HepG2 (cell line): ENCODE measurements at places on chromosomes 7 and 10.

GRCh38 chr7:148503900-148504487 is 86.6 kb upstream of the C7orf33 start:
- no peak for DNase-seq

DNA sequence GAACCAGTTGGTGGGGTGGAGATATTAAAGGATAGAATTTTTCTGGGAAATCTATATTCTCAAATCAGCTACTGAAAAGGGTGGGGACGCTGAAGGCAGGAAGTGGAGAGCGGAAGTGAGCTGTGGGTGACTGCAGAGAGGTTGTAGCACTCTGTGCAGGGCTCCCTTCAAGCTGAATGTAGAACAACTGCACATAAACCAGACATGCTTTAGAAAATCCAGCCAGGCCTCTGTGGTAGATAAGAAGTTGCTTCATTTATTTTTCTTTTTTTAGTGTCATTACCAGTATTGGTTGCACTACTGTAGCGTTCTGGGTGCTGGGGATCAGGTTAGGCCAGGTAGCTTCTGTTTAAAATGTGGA is 127.8 kb downstream of the CELF2 start:
- no peak for DNase-seq

GRCh38 chr7:6505685-6506559 is 45.3 kb downstream of the GRID2IP start:
- no peak for DNase-seq

GRCh38 chr10:97854743-97855142 is 5.1 kb downstream of the GOLGA7B start:
- DNase-seq, result no peak

- no peak for DNase-seq
Measured at GRCh38 chr10:129253865-129254179, 213.2 kb upstream of the MGMT start.

DNA sequence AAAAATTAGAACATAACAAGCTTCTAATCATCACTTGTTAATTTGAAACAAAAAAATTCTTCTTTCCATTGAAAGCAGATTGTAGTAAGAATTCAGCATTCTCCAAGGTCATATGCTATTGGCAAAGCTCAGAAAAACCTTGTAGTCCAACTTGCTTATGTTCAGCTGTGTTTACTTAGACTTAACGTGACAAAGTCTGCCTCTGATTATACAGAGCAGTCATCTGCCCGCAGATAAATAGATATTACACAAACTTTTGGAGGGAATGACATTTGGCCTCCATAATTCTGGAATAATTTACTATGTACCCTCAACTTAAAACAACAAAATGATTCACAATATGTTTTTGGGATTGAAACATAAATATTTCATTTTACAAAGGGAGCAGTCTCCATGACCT is 45.8 kb downstream of the MKX start:
- DNase-seq, result no peak

DNA sequence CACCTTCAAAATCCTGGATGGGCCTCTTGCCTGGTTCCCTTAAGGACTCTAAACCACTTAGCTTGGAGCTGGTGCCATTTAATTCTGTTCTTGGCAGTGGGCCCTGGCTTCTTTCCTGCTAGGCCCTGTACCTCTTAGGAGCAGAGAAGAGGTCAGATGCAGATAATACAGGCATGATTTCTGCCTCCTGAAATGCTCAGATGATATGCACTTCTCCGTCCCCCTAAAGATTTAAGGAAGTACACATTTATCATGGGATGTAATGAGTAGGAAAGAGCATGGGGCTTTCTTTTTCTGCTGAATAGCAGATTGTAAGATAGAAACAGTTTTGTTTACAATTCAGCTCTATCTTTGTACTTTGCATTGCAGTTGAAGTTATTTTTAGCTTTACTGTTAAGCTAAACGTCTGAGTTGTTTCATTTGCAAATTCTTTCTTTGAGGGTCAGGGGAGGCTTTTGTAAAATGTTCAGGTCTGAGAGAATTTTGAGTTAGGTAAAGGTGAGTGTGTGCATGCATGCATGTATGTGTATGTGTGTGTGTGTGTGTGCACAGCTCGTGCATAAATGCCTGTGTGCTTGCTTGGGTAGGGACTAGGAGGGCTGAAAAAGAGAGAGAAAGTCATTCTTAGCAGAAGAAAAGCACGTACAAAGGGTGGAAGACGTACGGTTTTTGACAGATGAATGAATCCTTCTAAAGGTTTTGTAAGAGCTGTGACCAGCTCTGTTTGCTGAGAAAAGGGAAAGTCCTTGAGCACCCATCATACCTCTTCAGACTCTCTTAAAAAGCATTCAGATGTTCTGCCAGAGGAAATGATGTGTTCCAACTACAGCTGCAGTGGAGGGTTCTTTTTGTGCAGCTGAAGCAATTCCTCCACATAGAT is 364.2 kb downstream of the AUTS2 start:
- DNase-seq, result no peak

- no peak for DNase-seq
Measured at GRCh38 chr7:88165697-88166096, 54.1 kb downstream of the SRI start.

- DNase-seq, result no peak
Measured at GRCh38 chr7:1537535-1538412, 7.3 kb downstream of the MAFK start.

- no peak for DNase-seq
Measured at GRCh38 chr7:146008293-146008692, 108.3 kb upstream of the CNTNAP2 start.

GRCh38 chr10:113385021-113385999 is 167.5 kb upstream of the HABP2 start:
- DNase-seq, result peak; percentile 71

DNA sequence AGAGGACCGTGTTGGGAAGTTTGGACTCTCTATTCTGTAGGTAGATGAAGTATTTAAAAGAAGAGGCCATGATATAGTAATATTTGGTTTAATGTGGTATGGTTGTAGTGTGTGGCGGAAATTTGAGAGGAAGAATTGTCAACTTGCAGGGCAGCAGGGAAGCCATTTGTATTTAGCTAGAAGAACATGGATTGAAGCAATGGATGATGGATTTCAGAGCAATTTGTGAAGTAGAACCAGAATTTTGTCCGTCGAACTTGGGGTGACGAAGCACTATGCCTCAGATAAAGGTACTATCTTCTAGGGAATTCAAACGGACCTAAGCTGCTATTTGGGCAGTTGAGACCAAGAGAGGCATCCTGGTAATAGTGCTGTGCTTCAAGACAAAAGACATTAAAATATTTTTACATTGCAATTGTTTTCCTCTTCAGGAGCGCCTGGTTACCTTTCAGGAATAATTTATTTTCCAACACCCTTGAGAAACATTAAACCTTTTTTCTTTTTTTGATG is 615 bp upstream of the WBP1L start:
- DNase-seq, result no peak

GRCh38 chr10:110395350-110396283 is 90.9 kb upstream of the SMNDC1 start:
- peak; percentile 64 for DNase-seq

DNA sequence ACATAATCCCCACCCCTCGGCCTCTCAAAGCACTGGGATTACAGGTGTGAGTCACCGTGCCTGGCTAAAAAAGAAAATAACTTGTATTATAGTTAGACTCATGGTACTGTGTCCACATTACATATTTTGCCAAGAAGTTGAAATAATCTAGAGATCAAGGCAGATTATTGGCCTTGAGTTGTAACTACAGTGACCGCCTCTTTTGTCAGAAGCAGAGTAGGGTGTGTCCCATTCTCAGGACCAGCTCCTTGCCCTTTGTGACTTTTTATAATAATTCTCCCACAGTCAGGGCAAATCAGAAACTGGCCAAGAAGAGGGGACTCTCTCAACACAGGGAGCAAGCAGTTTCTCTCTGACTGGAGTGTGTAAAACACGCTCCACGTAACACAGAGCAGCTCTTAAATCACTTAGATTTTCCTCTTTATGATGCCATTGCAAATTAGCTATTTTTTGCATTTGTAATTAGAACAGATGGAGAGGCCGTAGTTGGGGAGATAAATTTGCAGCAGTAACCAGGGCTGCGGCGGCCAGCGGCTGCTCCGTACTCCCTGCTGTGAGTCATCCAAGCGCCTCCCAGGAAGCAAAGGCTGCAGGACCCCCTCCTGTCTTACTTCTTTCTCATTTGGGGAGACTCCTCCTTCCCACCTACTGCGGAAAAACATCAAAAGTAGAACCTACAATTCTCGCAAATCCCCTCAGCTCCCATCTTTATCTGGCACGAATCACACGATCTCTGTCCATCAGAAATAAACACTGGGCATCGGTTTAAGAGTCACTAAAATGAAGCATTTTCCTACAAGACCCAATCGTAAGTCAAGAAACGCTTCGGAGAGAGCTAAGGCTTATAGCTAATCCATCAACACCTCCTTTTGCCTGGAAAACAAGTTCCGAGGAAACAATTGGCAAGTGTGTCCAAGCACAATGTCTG is 32.1 kb upstream of the MSRB2 start:
- DNase-seq, result no peak

DNA sequence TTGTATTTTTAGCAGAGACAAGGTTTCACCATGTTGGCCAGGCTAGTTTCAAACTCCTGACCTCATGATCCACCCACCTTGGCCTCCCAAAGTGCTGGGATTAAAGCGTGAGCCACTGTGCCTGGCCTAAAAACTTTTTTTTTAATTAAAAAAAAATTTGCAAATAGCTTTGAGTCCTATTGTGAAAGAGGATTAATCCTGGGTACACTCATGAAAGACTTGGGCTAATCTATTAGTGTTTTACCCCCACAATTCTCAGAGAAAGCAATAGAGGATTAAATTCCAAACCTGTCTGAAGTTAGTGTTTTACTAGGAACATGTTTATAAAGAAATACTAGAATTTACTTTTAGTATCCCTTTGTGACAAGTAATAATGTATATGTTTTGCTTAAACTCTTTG is 76.9 kb upstream of the ITGB1 start:
- no peak for DNase-seq

DNA sequence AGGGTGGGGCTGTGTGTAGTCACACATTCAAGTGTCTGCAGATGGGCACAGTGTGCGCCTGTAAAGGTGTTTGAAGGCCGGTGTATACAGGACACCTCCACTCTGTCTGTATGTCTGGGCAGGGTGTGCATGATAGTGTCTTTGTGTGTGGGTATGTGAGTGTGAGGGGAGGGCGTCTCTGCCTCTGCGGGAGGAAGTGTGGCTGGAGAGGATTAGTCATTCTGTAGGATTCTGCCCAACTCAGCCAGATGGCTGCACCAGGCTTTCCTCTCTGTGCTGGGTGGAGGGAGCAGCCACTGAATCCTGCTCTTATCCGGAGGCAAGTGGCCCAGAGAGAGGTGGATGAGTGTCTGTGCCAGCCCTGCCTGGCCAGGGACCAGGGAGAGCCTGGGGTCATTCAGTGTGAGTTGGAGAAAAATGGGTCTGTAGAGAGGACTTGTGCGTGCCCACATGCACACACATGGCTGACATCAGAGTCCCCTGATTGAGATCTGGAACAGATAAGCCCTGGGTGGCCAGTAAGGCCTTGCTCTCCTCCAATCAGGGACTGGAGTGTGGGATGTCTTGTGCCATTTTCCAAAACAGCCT is 1.7 kb downstream of the SFXN3 start:
- DNase-seq, result peak; percentile 44

DNA sequence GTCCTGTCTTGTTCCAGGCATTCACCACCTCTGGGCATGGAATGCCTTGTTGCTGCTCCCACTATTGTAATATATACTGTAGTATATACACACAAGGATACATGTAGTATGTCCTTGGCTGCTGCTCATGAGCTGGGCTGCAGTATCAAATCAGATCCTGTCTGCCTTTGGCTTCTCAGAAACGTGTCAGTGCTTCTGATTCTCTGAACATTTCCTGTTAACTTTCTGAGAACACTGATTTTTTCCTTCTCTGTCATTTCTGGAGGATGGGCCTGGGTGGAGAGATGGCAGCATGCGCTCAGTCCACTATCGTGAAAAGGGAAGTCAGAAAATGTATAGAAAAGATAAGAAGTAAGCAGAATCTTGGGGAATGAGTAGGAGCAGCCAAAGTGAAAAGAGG is 12.2 kb downstream of the SFTPA2 start:
- DNase-seq, result no peak

GRCh38 chr10:29486433-29486832 is 148.3 kb downstream of the SVIL start:
- DNase-seq, result no peak

GRCh38 chr7:1065585-1066241 is 21.4 kb downstream of the GPR146 start:
- peak; percentile 46 for DNase-seq

DNA sequence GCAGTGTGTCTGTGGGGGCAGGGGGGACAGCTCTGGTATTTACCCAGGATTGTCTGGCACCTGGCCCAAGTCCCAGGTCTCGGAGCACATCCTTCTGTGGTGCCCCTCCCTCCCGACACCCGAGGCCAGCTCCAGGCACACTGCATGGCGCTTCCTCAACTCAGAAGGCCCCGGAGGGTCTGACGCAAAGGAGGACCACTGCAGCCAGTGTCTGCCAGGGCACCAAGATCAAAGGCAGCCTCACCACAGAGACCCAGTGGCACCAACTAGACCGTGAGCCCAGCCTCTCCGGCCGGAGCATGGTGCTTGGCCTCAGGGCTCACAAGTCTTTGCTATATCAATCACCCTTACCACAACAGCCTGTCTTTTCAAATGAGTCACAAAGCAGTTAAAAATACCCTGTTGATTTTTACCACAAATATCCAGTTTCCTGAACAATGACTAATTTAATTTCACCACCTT is 99.3 kb upstream of the DDC start:
- DNase-seq, result no peak

DNA sequence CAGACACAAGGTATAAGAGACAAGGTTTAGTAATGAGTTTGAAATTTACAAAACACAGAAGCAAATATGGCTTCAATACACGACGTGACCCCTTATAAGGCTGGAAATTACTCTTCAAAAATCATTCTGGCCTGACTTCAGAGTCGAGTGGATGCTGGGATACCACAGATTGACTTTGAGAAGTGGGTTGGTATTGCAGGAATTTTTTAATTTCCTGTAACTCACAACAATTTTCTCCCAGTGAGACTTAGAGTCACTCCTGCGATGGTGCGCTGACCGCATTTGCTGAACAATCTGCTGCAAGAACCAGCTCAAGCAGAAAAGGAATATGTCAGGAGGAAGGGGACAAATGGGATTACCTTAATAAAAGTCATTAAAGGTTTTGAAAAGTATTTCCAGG is 132.1 kb downstream of the EMX2 start:
- no peak for DNase-seq

- DNase-seq, result no peak
Measured at GRCh38 chr10:35165136-35165535, 38.5 kb downstream of the CREM start.

DNA sequence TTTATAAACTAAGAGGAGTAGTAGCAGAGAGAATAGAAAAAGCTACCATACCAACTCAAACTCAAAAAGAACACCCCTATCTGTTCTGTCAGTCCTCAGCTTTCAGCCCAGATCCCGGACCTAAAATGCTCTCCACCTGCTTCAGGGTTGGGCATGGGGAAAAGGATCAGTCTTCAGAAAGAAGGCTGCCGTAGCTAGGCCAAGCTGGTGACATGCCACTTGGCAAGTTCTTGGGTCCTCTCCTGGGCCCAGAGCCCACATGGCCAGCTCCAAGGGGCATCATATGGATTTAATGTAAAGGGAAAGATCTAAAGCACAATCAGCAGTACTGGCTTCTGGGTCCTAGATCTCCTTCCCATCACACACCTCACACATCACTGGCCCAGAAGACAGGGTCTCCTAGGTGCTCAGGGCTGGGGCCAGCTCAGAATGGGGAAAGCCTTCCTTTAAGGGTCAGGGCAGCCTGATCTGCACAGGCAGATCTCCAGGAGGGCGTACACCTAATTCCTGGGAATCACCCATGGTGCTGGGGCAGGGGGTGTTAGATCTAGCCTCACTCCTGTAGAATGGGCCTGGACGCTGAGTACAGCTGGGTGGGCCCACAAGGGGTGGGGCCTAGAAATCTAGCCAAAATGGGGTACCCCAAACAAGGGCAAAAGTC is 2.5 kb downstream of the VAX1 start:
- no peak for DNase-seq

GRCh38 chr10:33334805-33335550 is 511 bp upstream of the NRP1 start:
- peak; percentile 36 for DNase-seq
